ENCODE measurements at places on chromosomes 5 and 9.

- no peak for DNase-seq
Observed at GRCh38 chr9:16730162-16730561, 140.3 kb downstream of the BNC2 start.

- no peak for DNase-seq
Observed at GRCh38 chr5:34738381-34738780, 82.3 kb downstream of the RAI14 start.

DNA sequence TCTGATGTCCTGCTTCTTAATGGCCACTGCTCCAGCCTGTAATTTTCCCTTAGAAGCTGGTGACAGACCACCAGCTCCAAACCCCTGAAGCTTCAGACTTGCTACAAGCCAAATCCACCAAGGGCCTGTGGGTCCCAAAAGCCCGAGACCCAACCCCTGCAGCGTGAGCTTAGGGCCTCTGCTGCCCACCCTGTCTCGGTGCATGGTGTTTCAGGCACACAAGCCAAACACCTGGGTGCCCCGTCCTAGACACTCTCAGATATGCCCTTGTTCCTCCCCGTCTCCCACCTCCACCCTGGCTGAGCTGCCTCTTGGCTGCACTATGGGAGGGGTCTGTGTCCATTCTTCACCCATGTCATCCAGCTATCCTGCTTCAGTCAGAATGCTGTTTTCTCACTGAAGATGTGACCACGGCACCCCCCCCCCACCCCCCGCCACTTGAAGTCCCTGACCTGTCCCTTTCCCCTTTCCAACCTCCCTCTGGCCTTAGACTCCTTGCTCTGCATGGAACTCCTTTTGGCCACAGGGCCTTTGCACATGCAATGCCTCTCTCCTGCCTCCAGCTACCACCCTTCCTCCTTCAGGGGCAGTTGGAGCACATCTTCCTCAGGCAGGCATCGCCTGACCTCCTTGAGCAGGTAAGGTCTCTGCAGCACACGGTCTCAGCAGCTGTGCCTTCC, 55.8 kb downstream of the ZNF354C start:
- DNase-seq: no peak

- DNase-seq: no peak
Observed at GRCh38 chr5:120684749-120685415, 220.8 kb downstream of the PRR16 start.

- no peak for DNase-seq
Observed at GRCh38 chr5:179226696-179227095, 118.6 kb downstream of the ADAMTS2 start.

DNA sequence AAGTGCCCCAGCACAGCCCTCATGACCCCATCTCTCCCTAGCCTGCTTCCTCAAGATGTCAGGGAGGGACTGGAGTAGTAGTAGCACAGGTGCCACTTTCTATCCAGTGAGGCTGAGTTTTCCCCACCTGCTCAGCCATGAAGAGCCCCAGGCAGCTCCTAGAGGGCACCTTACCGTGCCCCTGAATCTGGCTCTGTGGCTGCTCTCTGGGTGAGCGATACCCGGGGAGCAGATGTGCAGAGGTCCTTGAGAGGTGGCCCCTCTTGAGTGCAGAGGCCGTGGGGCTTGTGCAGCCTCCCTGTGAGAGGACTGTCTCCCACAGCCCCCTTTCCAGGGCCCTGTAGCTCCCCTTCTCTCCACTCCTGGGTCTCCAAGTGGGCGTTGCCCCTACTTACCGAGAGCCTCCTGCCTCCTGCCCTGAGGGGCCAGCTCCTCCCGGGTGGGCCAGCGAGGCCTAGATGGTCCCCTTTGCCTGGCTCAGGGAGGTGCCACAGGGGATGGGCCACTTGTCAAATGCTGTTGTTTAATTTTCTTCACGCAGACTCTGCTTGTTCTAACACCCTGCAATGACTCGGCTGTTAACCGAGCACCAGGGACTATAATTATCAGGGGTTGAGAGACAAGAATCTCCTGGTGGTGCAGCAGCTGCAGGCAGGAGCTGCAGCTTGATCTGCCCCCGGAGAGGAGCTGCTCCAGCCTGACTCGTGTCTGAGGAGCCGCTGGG, 29.6 kb upstream of the PITX1 start:
- no peak for DNase-seq

- no peak for DNase-seq
Observed at GRCh38 chr9:99063522-99063921, 41.4 kb upstream of the TGFBR1 start.

- no peak for DNase-seq
Observed at GRCh38 chr9:114446672-114447450, 58.4 kb downstream of the WHRN start.

- no peak for DNase-seq
Observed at GRCh38 chr5:142901476-142902185, 131.5 kb downstream of the ARHGAP26 start.

- no peak for DNase-seq
Observed at GRCh38 chr9:93080406-93080805, 15.6 kb upstream of the CARD19 start.

- DNase-seq: no peak
Observed at GRCh38 chr9:36945999-36946398, 88.1 kb downstream of the PAX5 start.

- no peak for DNase-seq
Observed at GRCh38 chr5:16869821-16870796, 66.0 kb downstream of the MYO10 start.

- DNase-seq: no peak
Observed at GRCh38 chr5:66113160-66113559, 30.9 kb upstream of the SREK1 start.

DNA sequence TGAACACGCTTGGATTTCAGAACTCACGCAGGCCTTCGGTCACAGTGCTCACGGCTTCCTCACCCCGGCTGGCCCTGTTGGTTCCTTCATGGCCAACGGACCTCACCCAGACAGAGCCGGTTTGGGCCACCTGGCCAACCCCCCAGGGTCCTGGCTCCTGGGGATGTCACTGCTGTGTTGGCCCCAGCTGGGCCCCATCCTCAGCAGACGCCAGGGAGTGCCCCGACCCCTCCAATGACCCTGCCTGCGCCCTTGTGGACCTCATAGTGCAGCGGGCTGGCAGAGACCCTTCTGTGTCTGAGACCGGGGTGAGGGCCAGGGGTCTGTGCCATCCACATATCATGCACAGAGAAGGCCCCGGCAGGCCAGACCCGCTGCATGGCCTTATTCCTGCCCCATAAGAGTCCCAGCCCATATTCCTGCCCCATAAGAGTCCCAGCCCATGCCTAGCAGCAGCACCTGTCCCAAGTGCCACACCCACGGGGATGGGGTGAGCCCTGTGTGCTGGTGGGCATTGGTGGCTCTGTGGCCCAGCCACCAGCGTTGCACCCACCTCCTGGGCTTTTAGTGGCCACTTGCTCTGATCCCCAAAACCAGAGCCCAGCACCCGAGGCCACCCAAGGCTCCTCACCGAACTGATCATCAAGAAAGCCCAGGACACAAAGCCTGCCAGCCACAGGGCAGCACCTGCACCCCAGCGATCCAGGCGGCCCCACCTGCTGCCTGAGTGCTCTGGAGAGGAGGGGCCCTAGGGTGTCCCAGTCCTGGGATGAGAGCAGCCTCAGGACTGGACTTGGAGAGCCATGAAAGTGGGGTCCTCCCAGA, 1.3 kb upstream of the LPCAT1 start:
- DNase-seq: no peak

GRCh38 chr5:112628214-112628980, 109.3 kb upstream of the APC start:
- DNase-seq: no peak

- peak; percentile 46 for DNase-seq
Observed at GRCh38 chr9:3478549-3478953, 47.2 kb downstream of the RFX3 start.

DNA sequence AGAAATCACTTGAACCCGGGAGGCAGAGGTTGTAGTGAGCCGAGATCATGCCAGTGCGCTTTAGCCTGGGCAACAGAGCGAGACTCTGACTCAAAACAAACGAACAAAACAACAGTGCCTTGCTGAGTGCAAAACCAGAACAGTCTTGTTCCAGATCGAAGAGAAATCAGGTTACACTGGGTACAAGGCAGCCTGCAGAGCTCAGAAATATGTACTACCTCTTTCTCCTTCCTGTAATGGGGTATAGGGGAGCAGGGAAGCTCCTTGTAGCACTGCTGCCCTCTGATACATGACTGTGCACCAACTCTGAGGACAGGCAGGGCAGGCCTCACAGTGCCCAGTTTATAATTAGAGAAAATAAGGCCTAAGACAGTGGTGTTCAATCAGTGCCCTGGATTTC, 24.7 kb downstream of the TBC1D2 start:
- DNase-seq: no peak

DNA sequence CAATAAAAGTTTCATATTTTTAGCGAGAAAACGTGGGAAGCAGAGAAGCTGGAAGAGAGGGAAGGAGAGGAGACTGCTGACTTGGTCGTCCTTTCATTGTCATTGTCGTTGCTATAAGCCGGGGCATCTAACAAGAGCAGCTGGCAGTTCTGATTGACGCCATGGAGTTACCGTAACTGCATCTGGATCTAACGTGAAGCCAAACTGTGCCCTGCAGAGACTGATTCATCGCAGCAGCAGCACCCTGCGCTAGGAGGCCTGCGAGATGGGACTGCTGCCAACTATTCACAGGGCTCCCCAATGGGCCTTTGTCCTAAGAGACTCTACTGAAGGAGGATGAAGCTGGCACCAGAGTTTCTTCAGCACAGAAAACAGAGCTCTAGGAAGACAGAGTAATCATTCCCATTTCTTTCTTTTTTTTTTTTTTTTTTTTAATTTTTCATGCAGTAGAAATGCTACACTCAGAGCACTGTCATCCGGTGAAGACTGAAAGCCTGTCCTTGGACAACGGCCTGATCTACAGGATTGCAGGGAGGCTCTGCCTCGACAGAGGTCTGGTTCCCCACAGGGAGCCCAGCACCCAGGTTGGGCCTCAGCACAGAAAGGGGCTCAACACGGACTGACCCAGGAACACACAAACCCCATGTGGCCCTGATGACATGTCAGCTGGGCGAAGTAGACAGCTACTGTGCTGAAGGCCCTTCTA, 47.8 kb downstream of the RETREG1 start:
- no peak for DNase-seq

DNA sequence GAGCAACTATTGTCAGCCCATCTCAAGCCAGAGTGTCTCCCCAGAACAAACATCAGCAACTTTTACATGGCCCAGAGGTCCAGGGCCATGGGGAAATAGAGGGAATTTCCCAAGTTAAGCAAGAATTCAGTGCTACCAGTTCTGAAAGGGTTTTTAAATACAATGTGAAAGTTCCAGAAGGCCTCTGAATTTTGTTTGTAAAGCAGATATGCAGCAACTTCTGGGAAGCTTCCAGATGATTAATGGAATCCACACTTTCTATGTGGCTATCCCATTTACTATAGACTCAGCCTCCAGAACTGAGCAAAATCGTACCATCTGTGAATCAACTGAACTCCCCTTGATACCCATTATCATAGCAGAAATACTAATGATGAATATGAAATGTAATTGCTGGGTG, 93.8 kb downstream of the FEM1C start:
- no peak for DNase-seq

DNA sequence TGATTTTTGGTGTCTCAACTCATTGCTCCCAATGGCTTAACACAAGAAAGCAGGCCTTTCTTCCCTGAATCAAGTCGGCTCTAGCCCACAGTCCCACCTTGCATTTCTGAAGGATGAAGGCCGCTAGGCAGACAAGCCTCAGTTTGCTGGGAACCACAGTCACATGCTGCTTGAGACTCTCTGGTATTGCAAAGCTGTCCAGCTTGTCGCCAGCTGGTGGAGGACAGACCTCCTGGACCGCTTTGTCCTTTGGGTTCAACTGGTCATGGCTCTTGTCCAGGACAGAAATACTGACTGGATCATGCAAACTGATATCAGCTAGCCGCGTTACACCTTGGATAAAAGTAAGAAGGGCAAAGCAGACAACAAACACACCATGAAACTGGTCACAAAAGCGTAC, 23.1 kb downstream of the DDX31 start:
- DNase-seq: no peak

DNA sequence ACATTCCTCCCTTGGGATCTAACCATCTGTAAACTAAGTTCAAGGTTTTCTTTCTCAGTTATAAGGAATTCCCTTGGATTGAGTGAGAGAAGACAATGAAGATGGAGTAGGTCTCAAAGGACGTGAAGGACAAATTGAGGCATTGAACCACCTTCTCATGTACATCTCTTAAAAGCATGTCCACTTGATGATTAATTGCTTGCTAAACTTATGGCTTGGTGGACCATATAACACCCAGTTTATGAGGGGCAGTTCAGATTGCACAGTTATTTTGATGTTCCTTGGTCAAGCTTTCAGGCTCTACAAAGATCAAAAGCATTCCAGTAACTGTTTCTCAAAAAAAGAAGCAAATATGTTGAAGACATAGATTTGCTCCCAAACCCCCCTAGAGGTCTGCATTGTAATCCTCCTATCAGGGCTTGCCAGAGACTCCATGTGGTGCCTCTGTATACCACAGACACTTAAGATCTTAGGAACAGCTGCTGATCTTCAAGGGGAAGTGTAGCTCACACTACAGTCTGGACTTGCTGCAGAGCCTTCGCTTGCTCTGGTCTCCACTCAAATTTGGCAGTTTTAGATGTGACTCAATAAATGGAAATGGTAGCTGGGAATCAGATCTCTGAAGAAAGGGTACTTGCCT, 56.9 kb upstream of the ALDH1A1 start:
- DNase-seq: no peak

- DNase-seq: no peak
Observed at GRCh38 chr9:137366891-137367381, 56.0 kb downstream of the EXD3 start.

- no peak for DNase-seq
Observed at GRCh38 chr9:131348631-131349521, 45.0 kb upstream of the PRRC2B start.

- no peak for DNase-seq
Observed at GRCh38 chr9:14517154-14517906, 175.9 kb downstream of the ZDHHC21 start.

DNA sequence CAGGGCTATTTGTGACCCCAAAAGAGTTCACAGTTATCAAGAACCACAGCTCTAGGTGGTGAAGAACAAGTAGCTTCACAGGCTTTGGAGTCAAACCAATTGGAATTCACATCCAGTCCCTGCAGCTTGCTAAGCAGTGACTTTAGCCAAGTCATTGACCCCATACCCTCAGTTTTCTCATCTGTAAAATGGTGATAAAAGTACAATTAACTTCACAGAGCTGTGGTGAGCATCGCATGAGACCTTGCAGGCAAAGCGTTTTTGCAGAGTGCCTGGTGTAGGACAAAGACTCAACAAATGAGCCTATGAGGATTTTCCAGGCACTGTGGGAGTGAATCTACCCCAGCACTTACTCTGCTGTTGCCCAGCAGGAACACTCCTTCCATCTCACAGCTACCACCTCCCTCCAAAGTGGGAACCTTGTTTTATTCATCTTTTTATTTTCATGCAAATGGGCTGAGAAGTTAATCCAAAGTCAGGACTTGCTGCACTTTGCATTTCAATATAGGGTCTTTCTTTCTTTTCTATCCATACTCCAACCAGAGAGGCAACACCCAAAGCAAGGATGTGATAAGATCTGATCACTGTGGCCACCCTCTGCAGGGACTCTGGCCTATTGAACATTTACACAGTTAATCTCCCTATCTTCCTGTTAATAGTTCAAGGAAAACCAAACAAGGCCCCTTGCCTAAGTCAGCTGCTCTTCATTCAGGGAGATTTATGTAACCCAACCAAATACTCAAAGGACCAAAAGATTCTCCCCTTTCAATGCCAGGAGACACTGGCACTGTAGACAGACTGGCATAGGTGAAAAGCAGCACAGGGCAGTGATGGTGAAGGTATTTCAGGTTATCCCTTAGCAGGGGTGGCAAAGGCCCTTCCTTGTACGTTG, 41.9 kb downstream of the ABCA1 start:
- no peak for DNase-seq

GRCh38 chr9:89421595-89421994, 76.3 kb downstream of the SEMA4D start:
- peak; percentile 51 for DNase-seq
